ENCODE measurements at places on chromosomes 6 and 20.

- no peak for DNase-seq
Observed at GRCh38 chr6:35179901-35180535, 33.7 kb upstream of the SCUBE3 start.

DNA sequence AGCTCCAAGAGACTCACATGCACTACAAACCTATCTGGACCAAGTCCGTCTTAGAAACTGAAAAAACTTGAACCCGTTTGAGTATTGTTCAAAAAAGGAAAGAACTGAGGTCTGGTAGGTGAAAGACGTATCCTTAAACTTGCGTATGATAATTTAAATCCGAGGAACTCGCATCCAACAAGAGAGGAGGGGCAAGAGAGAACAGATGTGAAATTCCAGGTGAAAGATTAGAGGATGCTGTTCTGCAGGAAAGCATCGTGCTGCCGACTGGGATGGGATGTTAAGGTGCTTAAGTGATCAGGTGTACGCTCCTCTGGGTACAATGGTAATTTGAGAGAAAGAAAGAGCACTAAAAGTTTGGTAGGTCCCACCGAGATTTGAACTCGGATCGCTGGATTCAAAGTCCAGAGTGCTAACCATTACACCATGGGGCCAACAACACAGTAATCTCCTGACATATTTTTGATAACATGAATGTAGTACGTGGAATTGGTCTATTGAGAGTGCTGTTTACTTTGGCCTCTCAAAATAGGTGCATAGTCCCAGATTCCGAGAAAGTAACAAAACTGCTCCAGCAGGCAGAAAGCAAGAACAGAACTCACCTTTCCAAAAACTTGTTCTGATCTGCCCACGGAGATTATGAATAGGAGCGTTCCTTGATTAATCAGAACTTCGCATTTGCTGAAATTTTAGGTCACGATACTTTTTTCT, 53.5 kb upstream of the BTN3A2 start:
- no peak for DNase-seq

- no peak for DNase-seq
Observed at GRCh38 chr20:45485388-45485787, 15.8 kb downstream of the WFDC2 start.

DNA sequence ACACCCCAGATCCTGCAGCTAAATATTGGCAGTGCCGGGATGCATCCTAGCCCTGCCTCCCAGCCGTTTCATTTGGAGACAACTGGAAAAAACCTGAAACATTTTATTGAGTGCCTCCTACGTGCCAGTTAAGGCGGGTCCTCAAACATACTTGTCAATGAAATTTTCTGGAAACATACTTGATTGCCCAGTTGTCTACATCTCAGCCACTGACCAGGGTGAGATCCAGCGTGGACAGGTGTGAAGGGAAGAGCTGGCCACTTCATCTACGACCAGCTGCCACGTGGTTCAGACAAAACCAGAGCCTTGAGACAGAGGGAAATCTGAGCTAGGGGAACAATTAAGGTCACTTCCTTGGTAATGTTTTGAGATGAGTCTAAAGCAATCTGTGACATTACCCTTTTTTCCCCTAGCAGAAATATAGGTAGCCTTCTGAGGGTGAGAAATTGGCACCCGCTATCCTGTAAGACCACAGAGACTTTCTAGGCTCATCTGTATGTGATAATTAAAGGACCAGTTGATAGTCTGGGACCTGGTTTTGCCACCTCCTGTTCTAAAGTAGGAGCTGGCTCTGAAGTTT, 116.3 kb upstream of the MTHFD1L start:
- no peak for DNase-seq

GRCh38 chr6:54217018-54217417, 91.2 kb upstream of the TINAG start:
- no peak for DNase-seq

DNA sequence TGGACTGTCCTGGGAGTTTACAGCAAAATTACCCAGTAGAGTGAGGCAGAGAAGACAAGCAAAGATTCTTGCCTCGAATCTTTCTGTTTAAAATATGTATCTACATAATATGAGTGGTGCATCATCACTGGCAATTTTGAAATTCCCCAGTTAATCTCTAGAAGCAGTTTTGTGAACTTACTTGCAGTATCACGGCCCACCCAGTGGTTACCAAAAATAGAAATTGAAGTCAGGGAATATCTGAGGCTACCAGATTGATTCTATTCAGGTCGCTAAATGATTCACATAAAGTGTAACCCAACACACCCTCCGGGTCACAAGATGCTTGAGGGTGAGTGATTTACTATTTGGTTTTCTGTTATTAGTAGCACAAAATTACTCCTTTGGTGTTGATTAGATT, 111.9 kb downstream of the PPP1R14C start:
- no peak for DNase-seq

- DNase-seq: no peak
Observed at GRCh38 chr6:47919875-47920274, 138.0 kb downstream of the OPN5 start.

- no peak for DNase-seq
Observed at GRCh38 chr20:63190828-63191227, 25.1 kb downstream of the YTHDF1 start.

DNA sequence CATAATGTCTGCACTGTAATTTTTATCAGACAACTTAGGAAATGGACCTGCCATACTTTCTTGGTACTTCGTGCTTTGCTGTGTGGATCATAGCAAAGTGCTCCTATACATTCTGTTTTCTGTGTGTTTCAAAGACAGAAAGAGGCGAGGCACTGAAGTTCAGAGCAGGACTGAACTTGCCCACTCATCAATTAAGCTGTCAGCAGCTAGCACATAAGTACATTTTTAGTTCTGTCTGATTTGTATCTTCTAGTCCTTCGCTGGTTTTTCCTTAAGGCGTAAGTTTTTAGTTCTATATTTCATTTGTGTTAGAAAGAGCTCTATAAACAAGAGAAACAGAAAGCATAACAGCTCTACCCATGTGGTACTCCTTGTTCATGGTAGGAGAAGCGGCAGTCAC, 42.1 kb downstream of the MAP3K4 start:
- no peak for DNase-seq

GRCh38 chr6:85561750-85562357, 31.8 kb downstream of the SNX14 start:
- DNase-seq: no peak

- DNase-seq: no peak
Observed at GRCh38 chr20:44495257-44495656, 19.6 kb downstream of the TTPAL start.

DNA sequence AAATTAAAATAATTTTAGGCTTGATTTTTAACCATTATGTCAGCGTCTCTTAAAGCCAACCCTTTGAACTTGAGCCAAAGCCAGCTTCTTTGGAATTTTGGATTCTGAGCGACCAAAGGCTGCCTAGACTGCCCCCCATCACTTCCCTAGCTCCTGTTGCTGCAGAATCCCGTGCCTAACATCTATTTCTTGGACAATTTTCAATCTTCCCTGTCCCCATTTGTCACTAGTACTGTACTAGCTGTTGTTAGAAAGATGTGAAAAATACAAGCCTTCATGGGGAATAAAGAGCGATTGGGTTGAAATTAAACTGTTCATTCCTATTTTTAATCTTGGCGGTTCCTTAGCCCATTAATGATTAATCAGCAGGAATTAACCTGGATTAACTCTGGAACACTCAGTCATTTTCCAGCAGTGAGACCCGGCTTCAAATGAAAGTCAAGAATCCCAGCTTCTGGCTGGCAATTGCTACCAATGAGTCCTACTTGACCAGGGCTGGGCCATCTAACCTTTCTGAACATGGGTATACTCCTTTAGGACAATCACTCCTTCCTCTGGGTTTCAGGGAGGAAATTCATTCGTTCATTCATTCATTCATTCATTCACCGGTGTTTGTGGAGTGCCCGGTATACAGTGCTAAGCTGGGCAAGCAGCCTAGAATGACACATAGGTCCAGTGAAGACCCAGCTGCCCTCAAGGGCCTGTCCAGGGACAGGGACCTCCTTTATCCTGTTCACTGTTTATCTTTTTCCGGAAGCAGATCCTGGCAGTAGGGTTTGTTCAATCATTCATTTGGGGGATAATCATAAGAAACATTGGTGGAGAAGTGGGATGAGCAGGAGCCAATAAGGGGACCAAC, 1.4 kb upstream of the RRBP1 start:
- DNase-seq: no peak

DNA sequence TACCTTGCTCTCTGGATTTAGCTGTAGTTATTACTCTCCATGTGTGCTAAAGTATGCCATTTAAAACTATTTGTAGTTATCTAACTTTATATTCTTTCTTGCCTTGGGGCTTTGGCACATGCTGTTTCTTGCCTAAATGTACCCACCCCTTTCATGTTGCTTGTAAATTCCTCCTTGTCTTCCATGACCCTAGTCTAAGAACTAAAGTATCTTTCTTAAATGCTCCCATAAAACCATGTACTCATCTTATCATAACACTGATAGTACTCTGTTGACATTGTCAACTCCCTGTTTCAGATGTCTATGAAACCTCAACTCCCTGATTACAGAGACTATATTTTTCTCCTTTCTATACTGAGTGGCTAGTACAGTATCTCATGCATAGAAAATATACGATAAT, 564.9 kb upstream of the IRAK1BP1 start:
- DNase-seq: no peak

DNA sequence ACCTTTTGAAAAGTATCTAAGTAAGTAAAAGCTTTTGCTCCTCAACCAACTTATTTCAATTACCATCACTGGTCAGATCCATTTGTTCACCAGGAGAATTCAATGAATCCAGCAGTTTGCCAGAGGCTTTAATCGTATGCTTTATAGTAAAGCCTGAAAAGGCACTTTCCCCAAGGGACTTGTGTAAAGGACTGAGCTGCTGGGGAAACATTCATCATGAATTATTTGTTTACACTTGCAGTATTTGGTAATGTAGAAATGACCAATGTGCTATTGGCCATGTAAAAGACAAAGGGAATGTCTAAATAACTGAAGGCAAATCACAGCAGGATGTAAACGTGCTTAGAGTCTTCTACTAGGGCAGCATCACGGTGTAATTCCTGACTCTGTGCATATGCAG, 471.4 kb downstream of the ADGRB3 start:
- no peak for DNase-seq

GRCh38 chr6:13814938-13815575, 700 bp upstream of the MCUR1 start:
- no peak for DNase-seq

GRCh38 chr6:117215353-117216090, 49.8 kb upstream of the VGLL2 start:
- no peak for DNase-seq

DNA sequence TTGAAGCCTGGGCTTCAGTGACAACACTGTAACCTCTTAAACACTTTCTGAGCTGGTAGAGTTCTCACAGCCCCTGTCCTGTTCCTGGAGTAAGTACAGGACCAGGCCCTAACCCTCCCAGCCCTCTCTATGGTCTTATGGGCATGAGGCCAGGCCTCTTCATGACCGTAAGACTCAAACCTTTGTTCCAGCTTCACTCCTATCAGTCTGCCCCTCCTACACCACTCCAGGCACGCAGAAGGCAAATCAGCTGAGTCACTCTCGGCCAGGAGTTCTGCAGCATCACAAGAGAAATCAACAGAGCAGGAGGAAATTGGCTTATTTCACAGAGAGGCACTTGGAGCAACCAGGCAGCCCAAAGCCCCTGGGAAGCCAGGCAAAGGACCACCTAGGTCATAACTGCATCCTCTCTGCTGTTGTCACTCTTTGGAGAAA, 25.3 kb upstream of the CHD6 start:
- DNase-seq: no peak

- no peak for DNase-seq
Observed at GRCh38 chr6:112933947-112934346, 586.8 kb downstream of the RFPL4B start.

GRCh38 chr6:23446469-23446967, 679.5 kb upstream of the NRSN1 start:
- no peak for DNase-seq

DNA sequence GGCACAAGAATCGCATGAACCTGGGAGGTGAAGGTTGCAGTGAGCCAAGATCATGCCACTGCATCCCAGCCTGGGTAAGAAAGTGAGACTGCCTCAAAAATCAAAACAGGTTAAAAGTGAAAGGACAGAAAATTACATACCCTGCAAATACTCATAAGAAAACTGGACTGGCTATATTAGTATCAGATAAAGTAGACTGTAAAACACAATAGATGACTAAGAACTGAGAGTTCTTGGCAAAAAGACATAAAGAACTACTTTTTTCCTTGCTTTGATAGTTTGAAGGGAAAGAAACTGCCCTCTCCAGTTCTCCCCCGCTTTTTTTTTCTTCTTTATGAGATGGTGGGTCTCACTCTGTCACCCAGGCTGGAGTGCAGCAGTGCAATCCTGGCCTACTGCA, 17.0 kb downstream of the SNX3 start:
- no peak for DNase-seq

DNA sequence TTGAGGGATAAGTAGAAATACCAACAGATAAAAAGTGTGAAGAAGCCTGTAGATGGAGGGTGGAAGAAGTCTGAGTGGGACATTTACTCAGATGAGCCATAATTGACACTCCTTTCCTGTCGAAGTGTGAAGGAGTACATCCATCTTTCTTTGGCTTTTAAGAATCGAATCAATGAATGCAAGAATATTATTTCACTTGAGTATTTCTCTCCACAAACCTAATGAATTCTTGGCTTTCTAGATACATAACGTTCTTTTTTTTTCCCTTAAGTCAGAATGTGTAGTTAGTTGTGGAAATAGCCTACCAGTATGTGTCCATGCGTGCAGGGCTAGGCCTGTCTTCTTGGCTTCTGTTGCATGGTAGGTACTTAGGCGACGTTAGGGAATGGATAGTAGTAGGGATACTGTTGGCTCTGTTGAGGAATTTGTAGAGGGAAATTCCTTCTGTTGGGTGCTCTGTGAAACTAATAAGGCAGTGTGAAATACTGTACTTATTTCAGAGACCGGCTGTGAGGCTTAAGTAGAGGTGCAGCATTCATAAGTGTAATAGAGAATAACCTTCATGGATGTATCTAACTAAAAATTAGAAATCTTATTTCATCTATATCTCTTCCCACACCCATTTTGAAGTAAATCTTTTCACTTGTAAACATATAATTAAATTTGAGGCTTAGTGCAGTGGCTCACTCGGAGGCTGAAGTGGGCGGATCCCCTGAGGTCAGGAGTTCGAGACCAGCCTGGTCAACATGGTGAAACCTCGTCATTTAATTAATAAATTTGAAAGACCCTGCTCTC, 1.5 kb downstream of the RPS18 start:
- no peak for DNase-seq

DNA sequence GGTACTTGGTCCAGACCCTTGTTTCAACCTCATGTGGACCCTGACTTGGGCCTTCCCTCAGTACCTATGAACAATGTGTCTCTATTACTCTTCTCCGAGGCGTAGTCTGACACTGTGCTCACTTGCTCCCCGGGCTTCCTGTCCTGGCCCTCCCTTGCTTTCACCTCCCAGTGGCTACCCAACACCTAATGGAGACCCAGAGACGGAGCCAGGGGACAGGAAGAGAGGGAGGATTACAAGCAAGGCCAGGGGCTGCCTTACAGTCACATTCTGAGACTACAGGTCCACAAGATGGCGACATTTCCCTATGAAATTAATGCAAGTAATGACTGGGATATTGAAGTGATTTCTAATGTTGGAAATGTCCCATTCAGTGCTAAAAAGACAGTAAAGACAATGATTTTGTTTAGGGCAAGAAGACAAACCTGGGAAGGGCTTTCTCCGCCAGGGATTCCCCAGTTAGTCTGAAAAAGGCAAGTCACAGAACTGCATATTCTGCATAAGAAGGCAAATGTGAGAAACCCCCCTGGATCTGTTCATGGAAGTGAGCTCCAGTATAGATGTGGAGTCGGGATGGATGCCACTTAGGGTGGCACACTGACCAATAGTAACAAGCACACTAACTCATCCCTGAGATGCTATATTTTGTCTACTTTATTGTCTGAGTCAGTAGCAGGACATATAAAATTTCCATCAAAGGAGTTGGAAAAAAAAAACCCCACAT, 44.0 kb upstream of the ZBTB24 start:
- DNase-seq: no peak

- no peak for DNase-seq
Observed at GRCh38 chr20:2246069-2246491, 49.7 kb upstream of the TGM3 start.

Measured in esophagus squamous epithelium (tissue), 5 donors.